ENCODE measurements at places on chromosomes 3 and 15. TPM values are rescaled to one million over a fixed set of nuclear protein-coding genes. Genes with fewer than 3 reads are reported as not detected.

Gene CGNL1
- 0.24 TPM for total RNA-seq

Gene CISH
- 2.4 TPM for total RNA-seq

Gene ECE2
- total RNA-seq: not detected

Gene MB21D2
- total RNA-seq: 0.15 TPM

Gene NME9
- not detected for total RNA-seq

Gene MCTP2
- total RNA-seq: 64.8 TPM

Gene POLQ
- 0.97 TPM for total RNA-seq

Gene ADGRG7
- total RNA-seq: not detected

Gene NOX5
- total RNA-seq: not detected

Gene FLNB
- total RNA-seq: 28.3 TPM

Gene TRPM7
- total RNA-seq: 77.2 TPM

Gene GOLGA6B
- not detected for total RNA-seq

Gene GPD1L
- 9.3 TPM for total RNA-seq

Gene CHST14
- 16.7 TPM for total RNA-seq

Gene THRB
- 0.86 TPM for total RNA-seq

Gene FAM219B
- 135 TPM for total RNA-seq

Gene TICRR
- not detected for total RNA-seq

Measured in B cell (primary cell).